ENCODE measurements at places on chromosomes 5 and 9.

DNA sequence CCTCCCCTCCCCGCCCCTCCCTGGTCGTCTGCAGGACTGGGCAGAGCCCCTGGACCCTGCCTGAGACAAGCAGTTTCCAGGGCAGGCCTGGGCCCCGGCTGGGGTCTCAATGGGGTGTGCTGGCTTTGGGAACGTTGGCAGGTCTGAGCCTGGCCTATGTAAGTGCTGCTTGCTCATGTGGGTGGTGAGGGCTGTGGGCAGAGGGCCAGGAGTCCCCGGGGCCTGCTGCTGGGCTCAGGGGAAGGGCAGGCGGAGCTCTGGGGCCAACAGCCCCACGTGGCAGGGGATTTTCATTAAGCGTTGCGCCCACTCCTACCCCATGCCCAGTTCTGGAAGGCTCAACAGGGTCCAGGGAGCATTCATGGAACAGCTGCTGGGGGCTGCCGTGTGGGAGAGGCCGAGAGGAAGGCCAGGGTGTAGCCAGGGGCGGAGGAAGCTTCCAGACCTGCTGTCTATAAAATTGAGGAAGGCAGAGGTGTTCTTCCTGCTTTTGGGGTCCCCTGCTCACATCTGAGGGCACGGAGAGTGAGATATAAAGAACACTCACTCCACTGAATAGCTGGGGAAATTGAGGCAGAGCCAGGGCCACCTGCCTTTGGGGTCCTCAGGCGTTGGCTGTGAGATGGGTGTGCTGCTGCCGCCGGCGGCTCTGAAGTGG, 32.5 kb downstream of the RXRA start:
- DNase-seq: no peak

GRCh38 chr5:2895876-2896275, 144.4 kb upstream of the IRX2 start:
- no peak for DNase-seq

GRCh38 chr9:137534256-137535119, 15.7 kb downstream of the PNPLA7 start:
- DNase-seq: no peak

- no peak for DNase-seq
Measured at GRCh38 chr9:16039218-16039987, 486.6 kb downstream of the CCDC171 start.

DNA sequence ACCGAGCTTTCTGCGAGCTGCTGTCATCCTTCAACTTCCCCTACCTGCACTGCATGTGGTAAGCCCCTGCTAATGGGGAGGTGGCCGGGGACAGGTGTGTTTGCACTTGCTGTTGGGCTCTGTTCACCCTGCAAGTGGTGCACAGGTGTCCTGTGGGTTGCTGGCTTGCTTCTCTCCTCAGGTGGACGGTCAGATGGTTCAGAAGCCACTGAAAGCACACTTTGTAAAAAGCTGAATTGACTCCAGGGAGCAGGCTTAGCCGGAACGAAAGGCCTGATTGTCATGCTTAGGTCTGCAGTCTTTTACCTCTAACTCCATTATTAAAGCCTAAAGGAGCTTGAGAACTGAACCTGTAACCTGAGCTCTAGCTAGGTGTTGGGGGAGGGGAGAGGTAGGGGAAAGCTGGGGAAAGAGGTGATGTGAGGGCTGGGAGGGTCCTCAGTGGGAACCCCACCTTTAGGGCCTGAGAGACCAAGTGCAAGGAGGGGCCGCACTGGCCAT, 37.6 kb downstream of the ACER2 start:
- DNase-seq: no peak

- DNase-seq: no peak
Measured at GRCh38 chr5:39759701-39760100, 334.9 kb upstream of the DAB2 start.

DNA sequence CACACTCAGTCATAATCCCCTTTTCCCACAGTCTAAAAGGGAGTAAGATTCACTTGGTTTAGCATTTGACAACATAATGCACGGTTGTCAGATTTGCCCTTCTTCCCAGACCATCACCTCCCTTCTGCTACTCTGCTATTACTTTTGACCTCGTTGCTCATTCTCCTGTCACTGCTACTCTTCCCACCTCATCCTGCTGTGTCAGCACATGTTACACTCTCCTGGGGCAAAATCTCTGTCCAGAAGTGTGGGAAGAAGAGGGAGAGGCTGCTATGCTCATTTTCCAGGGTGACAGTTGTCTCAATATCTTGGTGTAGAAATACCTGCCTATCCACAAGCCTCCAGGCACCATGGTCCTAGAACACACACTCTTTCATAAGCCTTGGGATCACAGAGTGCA, 449.9 kb upstream of the PIK3R1 start:
- no peak for DNase-seq

GRCh38 chr5:83844449-83845068, 123.9 kb upstream of the HAPLN1 start:
- peak; percentile 21 for DNase-seq

GRCh38 chr5:78109891-78110324, 184.6 kb downstream of the AP3B1 start:
- DNase-seq: no peak

DNA sequence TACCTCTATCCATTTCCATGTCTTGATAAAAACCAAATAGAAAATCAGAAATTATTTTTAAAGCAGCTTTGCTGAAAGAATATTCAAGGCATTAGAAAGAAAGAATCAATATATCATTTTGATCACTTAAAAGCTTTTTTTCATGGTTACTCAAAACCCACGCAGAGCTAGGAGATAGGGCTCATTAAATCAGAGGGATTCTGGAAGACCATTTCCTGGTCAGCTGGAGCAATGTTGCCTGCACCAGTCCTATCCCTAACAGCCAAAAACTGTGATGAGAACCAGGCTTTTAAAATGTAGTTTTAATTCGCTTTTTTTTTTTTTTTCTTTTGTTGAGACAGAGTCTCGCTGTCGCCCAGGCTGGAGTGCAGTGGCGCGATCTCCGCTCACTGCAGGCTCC, 72.3 kb downstream of the ARSB start:
- no peak for DNase-seq

DNA sequence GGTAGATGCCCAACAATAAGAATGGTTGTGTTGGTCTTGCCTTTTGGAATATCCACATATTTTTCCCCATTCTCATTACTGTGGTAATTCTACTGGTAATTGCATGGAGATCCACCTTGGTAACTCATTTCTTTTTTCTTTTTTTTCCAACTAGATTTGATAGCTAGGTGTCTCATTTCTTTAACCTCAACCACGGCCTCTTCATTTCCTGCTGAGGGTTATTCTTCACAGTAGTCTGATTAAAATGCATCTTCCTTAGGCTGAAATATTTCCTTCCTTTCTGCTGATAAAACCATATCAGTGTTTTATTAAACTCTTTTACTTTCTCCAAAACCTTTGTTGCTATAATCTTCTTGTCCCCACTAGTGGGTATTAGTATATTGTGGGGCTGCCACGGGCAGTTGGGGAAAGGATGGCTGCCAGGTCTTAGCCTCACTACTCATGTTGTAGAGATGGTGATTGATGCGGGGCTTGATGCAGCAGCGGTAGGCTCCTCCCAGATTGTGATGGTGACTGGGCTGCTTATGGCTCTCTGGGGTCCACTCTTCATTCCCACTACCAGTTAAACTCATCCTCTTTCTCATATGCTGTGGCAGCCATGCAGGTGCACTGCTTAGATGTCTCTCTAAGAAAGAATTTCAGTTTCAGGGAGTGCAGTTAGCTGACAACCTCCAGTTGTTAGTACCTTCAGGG, 35.9 kb downstream of the KIF2A start:
- DNase-seq: no peak

DNA sequence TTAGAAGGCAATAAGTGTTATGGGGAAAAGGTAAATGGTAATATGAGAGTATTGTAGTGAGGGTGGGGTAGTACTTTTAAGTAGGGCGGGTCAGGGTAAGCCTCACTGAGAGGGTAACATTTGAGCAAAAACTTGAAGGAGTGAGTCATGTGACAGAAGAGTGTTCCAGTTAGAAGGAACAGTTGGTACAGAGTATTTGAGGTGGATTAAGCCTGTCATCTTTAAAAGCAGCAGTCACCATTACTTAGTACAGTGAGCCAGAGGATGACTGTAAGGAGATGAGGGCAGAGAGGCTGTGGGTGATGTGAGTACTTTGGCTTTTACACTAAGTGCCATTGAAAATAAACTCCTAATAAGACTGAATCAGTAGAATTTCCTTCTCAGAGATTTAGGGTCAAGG, 54.8 kb downstream of the UBAP1 start:
- no peak for DNase-seq

DNA sequence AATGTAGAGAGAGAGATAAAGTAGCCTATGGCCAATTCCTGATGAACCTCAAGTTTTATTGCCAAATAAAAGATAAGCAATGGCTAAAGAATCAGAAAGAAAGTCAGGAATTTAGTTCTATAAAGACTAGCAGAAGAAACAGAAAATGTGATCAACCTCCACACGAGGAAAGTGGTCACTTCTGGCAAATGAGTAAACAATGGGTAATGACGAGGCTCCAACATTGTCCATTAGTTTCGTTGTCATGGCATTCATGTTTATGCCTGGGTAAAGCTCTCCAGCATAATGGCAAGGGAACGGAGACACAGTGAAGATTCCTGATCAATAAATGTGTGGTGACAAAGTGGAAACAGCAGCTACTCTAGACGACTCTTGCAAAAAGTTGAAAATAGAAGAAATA, 341.8 kb upstream of the CTNND2 start:
- no peak for DNase-seq

- DNase-seq: no peak
Measured at GRCh38 chr5:10731913-10732312, 29.1 kb downstream of the DAP start.

DNA sequence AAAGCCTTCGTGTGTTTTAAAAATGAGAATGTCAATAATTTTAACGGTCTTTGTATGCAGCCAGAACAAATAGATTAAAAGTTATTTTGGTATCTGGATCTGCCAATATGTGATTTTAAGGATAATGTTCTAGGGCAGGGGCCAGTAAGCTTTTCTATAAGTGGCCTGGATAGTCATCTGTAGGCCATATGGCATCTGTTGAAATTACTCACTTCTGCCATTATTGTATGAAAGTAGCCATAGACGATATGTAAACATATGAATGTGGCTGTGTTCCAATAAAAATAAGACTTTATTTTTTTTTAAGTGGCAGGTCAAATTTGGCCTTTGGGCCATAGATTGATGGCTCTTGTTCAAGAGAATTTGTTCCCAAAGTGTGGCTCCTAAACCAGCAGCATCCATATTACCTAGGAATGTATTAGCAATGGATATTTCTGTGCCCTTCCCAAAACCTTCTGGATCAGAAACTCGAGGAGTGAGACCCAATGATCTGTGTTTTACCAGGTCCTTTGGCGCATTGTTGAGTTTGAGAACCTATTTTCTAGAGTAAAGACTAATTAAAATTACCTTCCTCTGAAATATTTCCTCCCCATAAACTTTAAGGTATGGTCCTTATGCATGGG, 55.9 kb downstream of the C6 start:
- DNase-seq: no peak

GRCh38 chr5:172692451-172692850, 51.4 kb downstream of the NEURL1B start:
- no peak for DNase-seq

GRCh38 chr5:1004461-1005248, 3.9 kb upstream of the NKD2 start:
- DNase-seq: peak; percentile 70

DNA sequence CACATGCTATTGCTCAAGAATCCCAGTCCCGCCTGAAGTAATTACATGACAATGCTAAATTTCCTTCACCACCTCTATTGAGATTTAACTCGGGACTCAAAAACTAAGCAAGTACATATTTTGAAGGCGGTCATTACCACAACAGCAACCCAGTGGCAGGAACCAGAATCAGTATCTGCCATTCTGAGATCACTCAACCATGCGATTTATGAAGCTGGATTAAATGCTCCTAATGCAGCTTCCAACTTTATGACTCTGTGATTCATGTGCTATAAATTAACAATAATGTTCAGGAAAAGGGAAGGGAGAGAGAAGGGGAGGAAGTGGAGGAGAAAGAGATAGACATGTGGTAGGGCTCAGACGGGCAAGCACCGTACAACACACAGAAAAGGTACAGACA, 194.7 kb downstream of the DNAH5 start:
- DNase-seq: no peak

- DNase-seq: no peak
Measured at GRCh38 chr9:120284821-120285220, 295.1 kb downstream of the CDK5RAP2 start.

DNA sequence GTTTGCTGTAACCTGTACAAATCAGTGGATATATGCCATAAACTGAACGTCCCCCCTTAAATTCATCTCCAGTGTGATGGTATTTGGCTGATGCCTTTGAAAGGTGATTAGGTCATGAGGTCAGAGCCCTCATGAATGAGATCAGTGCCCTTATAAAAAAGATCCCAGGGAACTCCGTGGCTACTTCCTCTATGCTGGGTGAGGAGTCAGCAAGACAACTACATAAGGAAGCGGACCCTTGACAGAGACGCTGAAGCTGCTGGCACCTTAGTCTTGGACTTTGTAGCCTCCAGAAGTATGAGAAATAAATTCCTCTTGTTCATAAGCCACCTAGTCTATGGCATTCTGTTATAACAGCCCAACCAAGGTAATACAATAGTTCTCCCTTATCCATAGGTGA, 215.1 kb upstream of the ZNF608 start:
- no peak for DNase-seq

DNA sequence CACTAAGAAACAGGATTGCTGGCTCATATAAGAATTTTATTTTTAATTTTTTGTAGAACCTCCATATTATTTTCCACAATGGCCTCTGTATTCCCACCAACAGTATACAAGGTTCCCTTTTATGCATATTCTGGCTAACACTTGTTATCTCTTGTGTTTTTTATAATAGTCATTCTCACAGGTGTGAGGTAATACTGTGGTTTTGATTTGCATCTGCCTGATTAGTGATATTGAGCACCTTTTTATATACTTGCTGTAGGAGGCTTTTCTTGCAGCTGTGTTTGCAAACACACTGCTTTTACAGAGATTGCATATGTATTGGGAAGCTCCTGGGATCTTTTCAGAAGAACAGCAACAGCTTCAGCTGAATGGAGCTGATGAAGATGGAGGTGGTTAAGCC, 164.8 kb downstream of the DEPDC1B start:
- no peak for DNase-seq

- DNase-seq: peak; percentile 33
Measured at GRCh38 chr5:144189800-144190429, 19.2 kb downstream of the KCTD16 start.

DNA sequence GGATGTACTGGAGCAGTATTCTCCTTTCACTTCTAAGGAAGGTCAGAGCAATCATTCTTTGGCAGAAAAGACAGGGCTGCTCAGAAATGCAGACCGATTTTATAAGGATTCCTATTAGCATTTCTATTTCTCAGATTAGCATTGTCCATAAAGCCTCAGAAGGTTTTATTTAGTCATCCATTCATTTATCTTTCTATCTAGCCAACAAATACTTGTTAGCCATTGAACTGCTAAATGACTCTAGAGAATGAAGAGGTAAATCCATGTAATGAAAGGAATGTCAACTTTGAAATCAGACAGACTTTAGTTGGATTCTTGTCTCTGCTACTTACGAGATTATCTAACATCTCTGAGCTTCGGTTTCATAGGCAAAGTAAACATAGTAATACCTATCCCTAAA, 165.2 kb downstream of the SLC25A46 start:
- no peak for DNase-seq

GRCh38 chr9:125376261-125377226, 114.9 kb downstream of the GAPVD1 start:
- no peak for DNase-seq
